ENCODE measurements at places on chromosomes 6 and 20.

GRCh38 chr6:128172752-128173682, 272.2 kb upstream of the THEMIS start:
- no peak for DNase-seq

GRCh38 chr6:3297006-3297405, 38.3 kb downstream of the PSMG4 start:
- DNase-seq, result no peak

- DNase-seq, result no peak
These were observed 57.7 kb downstream of the PPP1R16B start for GRCh38 chr20:38863024-38863851.

GRCh38 chr20:10596710-10597121, 77.1 kb downstream of the JAG1 start:
- no peak for DNase-seq

- no peak for DNase-seq
These were observed 54.4 kb downstream of the JAG1 start for GRCh38 chr20:10619427-10619826.

DNA sequence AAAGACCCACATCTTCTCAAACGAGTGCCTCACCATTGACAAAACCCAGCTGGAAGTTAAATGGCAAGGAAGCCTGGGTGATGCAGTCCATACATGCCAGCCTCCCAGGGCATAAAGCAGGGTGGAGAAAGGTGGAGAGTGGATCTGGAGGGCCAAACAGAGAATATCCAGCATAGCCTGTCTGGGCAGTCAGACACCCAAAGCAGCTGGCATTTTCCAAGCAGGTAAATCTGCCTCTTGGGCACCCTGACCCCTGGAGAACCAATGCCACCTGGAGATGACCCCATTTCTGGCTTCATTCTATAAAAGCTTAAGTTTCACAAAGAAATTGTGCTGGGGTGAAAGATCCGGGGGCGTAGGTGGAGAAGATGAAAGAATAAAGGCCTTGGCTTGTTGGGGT, 5.1 kb upstream of the SRPK1 start:
- DNase-seq, result no peak

DNA sequence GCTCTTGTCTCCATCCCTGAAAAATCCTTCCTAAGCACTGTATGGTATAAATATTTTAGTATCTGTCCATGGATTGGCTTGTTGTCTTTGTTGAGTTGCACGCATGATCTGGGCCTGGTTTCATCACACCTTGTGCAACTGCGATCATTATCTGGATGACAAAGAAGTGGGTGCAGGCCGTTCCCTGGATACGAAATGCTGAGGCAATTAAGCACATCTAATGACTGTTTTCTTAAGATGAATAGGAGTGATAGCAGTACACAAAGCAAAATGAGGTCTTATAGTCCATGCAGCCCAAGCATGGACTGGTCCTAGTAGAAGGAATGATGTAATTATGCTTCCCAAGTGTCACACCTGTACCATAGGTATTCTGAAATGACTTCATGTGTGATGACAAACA, 47.8 kb downstream of the SLC35D3 start:
- no peak for DNase-seq

DNA sequence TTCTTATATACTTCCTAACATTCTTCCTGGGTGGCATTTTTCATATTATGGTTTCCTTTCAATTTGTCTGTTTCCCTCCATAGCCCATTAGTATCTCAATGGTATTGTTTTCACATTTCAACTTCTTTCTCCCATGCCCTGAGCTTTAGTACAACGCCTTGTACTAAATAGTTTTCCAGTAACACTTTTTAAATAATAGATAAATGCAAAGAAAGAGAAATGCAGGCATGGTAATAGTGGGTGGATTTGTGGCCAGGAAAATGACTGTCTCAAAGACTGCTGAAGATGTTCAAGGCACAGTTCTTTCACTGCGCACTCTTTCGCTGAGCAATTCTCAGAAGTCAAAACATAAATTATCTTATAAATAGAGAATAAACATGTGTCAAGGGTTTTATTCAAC, 145.1 kb downstream of the LCA5 start:
- DNase-seq, result no peak

- DNase-seq, result no peak
These were observed 192.7 kb upstream of the SLC35B3 start for GRCh38 chr6:8628063-8628462.

DNA sequence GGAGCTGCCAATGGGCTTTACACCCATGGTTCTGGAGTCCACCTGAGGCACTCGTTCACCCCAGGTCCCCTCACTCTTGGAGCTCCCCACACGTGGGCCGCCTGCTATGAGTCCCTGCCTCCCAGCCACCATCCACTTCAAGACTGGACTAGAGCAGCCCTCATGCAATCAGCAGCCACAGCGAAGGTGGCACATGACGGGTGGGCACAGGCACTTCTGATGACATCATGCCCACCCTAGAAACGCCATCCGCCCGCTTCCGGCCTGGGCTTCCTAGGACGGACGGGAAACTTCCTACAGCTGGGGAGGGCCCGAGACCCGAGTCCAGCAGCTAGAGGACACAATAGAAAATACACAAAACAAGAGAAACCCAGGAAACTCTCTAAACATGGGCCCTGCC, 85.5 kb downstream of the PDE10A start:
- DNase-seq, result no peak

GRCh38 chr6:41489120-41489851, 56.9 kb upstream of the FOXP4 start:
- no peak for DNase-seq

DNA sequence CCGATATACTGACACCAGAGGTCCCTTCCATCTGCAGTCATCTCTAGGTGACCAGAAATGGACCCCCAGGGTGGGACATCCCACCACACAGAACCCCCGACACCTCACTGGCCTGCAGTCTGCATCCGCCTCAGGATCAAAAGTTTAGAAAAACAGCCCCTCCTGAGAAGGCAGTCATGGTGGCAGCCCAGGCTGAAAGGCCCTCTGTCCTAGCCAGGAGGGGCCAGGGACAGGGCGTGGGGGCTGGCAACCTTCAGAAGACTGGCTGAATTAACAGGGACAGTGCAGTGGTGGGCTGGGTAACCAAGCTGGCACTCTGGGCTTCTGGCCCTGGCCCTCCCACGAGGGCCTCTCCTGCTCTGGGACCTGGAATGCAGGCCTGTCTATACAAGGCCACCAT, 34.3 kb upstream of the MDFI start:
- DNase-seq, result no peak

DNA sequence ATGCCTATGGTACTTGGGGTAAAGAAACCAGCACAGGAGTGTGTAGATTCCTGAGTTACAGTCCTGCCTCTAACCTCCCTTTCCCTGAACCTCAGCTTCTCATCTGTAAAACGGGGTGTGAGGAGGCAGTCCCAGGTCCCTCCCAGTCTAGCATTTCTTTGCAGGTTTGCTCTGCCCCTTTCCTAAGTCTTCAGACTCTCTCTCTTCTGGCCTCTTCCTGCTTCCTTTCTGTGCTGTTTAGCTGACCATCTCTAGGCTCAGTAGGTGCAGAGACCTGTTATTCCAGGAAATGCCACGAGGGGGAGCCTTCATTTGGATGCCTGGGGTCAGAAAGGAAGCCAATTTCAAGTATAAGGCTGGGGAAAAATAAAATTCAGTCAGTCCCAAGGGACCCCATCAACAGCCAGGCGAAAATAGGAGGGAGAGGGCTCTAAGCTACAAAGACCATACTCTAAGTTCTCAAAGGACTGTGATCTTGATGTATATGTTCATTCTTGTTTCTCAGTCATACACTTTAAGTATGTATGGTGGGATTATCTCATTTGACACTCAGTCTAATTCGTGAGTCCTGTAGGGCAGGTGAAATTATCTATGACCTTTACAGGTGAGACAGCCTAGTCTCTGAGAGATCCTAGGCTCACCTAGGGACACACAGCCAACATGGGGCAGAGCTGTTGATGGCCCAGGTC, 89.1 kb downstream of the NCR2 start:
- DNase-seq, result peak; percentile 78

GRCh38 chr6:88548891-88549505, 382.9 kb upstream of the CNR1 start:
- DNase-seq, result no peak

DNA sequence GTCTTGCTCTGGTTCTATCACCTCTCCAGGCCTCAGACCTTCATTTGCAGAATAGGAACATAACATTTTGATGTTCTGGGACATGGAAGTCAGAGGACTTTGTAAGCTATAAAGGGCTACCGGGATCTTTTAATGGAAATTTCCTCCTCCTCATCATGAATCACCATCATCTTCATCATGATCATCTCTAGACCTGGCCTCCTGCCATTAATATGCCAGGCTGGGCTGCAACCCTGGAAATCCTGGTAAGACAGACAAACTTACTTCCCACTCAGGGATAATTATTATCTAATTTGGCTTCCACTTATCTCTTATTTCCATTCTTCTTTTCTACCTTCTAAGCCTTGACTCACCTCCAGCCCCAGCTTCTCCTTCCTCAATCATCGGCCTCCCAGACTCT, 41.0 kb upstream of the MRPS18A start:
- DNase-seq, result no peak

DNA sequence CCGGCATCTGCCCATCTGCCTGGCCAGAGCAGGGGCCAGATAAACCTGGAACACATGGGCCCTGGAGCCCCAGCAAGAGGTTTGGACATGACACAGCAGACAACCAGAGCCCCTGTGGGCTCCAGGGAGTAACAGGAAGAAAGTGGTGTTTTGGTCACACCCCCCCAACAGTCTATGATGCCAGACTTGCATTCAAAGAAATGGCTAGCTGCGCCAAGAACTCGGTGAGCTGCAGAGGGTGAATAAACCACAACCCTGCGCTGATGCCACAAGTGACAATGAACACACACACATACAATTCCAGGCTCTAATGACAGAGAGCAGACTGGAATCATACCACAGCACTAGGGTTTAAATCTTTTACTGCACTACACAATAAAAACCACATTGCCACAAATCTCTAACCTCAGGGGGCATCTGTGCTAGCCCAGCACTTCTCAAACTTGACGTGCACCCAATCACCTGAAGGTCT, 34.0 kb downstream of the TRERF1 start:
- DNase-seq, result no peak

- DNase-seq, result no peak
These were observed 54.7 kb downstream of the FGD2 start for GRCh38 chr6:37060195-37060559.

- DNase-seq, result no peak
These were observed 114.3 kb downstream of the UBE3D start for GRCh38 chr6:82951389-82951788.

GRCh38 chr6:6315660-6316059, 4.8 kb downstream of the F13A1 start:
- DNase-seq, result peak; percentile 54

DNA sequence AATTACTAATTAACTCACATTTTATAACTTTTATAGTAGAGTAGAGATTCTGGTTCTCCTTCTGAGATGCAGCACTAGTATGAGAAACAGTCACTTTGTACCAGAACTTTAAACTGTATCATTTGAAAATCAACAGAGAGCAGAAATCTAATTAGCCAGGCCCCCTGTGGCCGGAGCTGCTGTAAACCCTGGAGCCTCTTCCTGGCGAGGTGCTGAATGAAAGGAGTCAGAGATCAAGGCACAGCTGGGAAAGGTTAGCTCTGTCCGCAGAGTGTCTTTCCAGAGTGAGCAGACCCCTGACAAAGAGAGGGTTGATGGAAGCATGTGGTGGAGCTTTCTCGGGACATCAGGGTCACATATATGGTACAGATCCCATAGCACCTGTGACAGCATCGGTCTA, 703.8 kb downstream of the RFPL4B start:
- DNase-seq, result peak; percentile 16

- no peak for DNase-seq
These were observed 35.7 kb downstream of the DNAAF9 start for GRCh38 chr20:3371754-3372153.

GRCh38 chr6:13355999-13356785, 27.9 kb upstream of the TBC1D7 start:
- DNase-seq, result no peak

DNA sequence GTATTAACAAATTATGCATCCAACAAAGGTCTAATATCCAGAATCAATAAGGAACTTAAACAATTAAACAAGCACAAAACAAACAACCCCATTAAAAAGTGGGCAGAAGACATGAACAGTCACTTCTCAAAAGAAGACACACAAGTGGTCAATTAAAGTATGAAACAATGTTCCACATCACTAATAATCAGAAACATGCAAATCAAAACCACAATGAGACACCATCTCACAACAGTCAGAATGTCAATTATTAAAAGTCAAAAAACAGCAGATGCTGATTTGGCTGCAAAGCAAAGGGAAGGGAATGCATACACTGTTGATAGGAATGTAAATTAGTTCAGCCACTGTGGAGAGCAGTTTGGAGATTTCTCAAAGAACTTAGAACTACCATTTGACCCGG, 129.3 kb downstream of the PFDN4 start:
- no peak for DNase-seq

DNA sequence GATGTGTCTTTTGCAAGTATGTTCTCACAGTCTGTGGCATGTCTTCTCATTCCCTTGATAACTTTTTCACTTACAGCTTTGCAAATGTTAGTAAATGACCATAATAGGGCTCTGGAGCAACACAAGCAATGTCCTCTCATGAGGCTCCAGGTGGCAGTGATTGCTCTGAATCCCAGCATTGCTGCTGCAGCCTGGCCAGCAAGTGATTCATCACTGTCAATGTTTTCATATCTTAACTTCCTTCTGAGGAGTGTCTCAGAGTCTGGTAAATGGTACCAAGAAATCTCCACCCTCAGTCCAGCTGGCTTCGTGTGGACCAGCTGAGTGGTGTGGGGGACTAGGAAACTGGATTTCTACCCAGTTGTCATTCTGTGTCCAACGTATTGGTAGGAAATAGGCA, 139.6 kb downstream of the MYLK4 start:
- no peak for DNase-seq

DNA sequence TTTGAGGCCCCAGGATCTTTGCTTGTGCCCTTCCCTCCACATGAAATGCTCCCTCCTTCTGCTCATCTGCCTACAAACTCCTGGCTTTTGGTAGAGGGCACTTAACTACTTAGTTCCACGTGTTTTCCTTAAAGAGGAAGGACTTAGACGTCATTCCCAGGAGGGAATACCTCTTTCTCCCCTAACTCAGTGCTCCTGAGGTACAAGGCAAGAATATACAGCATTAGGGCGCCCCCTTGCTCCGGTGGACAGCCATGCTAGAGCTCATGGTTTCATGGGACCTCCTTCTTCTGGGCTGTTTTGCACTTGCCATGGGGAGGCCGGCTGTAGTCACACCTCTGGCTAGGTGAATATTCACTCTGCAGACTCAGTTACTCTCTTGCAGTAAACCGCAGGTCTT, 93.8 kb upstream of the LY86 start:
- DNase-seq, result peak; percentile 51

Measured in HEK293T (cell line).